ENCODE measurements at places on chromosomes 12 and 14.

- peak; percentile 74 for DNase-seq
Measured at GRCh38 chr12:62934239-62934798, 631 bp downstream of the PPM1H start.

DNA sequence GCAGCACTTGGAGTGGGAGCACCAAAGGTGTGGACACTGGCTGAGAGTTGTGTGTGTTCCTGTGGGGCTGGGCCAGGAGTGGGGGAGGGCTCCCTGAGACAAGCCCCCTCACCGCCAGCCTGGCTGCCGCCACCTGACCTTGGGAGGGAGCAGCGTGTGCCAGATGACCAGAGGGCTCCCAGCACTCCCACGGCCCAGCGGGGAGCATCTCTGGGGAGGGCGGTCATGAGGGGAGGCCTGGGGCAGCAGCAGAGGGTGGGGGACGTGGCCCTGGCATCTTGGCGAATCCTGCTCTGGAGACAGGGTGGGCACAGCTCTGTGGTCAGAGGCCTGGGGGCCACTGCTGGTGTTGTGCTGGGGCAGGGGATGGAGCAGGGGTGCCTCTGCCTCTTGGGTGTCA is 10.7 kb downstream of the CEP170B start:
- no peak for DNase-seq

DNA sequence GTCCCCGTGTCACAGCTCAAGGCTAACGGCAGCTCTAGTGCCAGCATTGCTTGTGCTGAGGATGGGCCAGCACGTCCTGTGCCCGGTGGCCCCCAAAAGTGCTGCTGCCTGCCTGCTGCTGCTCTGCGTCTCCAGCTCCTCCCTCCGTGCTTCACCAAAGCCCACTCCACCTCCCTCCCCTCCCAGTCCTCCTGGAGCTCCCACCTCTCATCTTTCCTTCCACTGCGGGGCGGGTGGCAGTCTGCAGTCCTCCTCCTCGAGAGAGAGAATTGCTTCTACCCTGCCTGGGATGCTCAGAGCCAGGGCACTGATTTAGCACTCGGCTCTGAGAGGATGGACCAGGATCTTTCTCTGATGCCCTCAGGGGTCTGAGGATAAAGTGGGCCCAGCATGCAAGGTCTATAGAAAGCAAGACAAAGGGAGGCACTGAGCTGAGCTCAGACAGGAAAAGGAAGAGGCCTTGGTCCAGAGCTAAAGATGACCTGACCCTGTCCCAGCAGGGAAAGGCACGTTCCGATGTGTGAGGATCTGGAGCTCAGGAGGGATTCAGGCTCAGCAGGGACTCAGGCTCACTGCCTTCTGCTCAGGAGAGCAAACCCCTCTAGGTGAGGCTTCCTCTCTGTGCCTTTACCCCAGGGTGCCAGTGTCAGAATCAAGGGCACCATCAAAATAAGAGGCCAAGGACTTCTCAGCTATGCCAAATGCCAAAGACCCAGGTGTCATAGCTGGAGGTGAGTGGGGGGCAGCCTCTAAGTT is 113.1 kb upstream of the FKBP4 start:
- peak; percentile 62 for DNase-seq

DNA sequence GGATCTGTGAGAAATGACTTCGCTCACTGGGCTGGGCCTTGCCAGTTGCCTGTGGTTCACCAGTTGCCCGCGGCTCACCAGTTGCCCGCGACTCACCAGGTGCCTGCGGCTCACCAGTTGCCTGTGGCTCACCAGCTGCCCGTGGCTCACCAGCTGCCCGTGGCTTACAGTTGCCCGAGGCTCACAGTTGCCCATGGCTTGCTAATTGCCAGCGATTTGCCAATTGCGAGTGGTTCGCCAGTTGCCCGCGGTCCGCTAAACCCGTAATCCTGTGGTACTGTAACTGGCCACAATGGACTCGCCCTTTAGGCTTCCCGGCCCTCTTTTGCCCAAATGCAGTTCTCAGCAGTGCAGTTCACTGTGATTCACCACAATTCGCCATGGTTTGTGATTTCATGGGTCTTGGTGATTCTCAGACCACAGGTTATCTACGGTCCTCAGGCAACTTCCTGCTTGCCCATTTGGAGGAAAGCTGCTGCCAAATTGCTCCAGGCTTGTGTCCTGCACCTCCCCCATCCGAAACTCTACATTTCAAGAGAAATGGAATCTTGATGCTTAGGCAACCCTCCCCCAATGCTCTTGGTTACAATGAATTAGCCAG is 15.0 kb upstream of the MEG3 start:
- DNase-seq, result no peak

Data from coronary artery (tissue), 2 donors.